ENCODE measurements at places on chromosomes 1 and 21.

GRCh38 chr1:223665592-223666312 is at the start of gene CAPN8:
Gene CAPN8, minus strand, starts transcription at chr1:223665701. Its CDS starts 55 bp downstream, at chr1:223665646.
- DNase-seq = no peak

DNA sequence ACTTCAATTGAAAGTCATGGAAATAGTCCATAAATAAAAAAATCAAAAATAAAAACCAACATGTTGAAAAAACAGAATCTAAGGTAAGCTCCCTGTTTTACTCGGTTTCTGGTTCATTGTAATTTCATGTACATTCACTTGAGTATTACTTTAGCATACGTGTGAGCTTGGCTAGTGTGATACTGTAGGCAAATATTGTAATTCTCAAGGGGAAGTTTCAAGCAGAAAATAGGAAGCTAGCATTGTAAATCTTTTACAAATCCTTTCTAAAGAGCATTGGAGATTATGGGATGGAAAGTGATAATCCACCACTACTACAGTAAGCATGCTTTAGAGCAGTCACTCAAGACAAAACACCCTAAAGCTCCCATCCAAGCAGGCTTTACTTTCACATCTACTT is 3.3 kb upstream of the LPAR3 start:
- DNase-seq = no peak

DNA sequence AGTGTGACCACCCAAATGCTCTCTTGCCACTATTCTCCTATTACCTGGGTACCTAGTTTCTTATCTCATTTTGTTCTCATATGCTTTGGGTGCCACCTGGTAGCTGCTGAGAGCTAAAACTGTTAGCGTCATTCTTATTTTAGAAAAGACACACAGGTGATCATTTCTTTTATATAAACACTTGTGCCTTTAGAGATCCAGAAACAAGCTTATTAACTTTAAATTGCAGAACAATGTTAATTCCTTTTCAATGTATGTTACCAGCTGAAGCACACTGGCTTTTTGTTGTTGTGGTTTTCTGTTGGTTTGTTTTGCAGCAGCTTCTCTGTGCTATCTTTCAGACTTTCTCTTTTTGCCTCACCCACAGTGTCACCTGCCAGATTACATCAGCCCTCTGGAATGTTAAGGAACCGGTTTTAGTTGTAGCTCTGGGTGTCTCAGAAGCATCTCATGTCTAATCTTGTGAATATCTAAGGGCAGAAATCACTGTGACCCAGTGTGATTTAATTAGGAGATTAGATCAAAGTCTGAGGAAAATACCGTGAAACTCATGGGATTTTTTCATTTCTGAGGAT is 43.4 kb upstream of the SLC19A2 start:
- no peak for DNase-seq

DNA sequence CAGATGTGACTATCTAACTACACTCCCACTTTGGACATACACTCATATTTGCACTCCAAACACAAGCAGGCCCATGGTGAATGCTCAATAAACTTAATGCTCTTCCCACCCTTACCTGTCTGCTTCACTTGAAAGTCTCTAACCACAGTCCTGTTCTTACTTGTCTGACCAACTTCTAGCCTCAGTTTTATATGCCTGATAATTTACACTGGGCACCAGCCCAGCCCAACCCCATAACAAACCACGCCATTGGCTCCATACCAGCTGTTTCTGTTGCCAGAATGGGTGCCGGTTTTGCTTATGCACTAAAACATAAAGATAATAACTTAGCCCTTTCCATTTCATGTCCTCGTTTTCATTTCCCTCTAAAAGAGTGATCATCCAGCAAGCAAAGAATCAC is 395.4 kb downstream of the NTNG1 start:
- no peak for DNase-seq

GRCh38 chr1:184890539-184890973 is 83.8 kb downstream of the NIBAN1 start:
- DNase-seq = peak; percentile 28

DNA sequence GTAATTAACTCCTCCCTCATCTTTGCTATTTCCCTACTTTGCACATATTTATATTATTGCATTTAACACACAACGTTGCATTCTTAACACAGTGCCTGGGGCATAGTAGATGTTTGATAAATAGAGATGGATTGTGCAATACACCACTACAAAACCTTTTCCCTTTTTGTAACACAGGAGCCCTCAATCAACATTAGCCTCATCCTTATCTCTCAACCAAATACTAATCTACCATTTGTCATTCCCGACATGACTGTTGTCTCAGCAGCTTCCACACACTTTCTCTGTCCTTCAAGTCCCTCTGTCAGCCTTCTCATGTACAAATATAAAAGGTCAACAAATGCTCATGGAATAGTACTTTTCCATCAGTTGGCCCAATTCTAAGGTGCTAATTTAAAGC is 78.9 kb upstream of the KCNK2 start:
- DNase-seq = no peak

DNA sequence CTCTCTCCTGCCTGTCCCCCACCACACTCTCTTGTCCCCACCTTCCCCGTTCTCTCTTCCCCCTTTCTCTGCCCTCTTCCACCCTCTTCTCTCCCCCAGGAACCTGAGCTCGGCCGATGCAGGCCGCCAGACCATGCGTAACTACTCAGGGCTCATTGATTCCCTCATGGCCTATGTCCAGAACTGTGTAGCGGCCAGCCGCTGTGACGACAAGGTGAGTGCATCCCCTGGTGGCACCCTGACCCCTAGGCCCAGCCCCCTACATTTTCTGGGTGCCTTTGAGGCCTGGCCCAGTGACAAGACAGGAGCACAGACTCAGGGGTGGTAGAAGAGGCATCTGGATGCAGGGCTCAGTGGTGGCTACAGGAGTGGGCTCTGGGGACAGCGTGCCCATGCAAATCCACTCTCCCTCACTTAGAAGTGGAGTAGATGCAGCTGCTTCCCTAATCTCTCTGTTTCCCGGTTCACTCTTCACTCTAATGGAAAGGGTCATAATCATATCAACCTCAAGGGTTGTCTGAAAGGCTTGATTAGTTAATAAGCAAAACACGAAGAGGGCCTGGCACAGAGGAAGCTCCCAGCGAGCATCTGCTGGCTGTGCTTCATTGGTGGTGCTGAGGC is 37.0 kb downstream of the PKP1 start:
- no peak for DNase-seq

DNA sequence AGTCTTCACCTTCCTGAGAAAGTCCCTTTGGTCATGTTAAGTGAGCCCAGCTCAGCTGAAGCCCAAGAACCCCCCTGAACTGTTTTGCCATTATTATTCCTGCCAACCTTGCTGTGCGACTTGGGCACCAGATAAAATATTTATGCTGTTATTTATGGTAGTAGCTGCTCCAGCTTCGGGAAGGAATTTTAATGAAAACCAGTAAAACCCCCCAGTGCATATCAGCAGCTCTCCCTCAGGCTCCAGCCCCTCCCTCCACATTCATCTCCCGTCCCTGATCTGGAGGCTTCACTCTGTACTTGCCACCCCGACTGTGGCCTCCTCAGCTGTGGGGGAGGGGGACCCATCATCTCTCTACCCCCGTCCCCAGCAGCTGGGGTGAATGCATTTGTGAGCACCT is 12.7 kb downstream of the TTC22 start:
- no peak for DNase-seq

- no peak for DNase-seq
Measured at GRCh38 chr1:101196668-101197067, 40.2 kb upstream of the S1PR1 start.

GRCh38 chr21:26810266-26810665 is 34.9 kb downstream of the ADAMTS1 start:
- DNase-seq = peak; percentile 87

DNA sequence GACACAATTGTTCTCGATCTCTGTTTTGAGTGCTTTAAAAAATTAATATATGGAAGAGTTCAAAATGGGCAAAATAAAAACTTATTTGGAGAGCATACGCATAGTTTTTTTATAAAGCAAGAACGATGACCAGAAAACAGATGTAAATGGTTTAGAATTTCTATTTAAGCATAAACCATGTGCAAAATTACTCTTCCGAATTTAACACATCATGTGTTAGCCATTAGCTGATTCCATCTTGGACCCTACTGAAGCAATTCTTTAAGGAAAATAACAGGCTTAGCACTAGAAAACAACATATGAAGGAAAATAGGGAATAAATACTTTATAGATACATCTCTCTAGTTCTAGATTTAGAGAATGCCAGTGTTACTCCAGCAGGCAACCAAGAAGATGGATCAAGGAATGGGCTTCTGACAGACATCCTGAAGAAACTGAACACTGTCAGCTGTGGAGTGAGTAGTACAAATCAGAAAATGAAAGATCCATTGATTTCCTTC is 26.7 kb downstream of the CDC7 start:
- no peak for DNase-seq

GRCh38 chr1:240610636-240611035 is 1.3 kb downstream of the GREM2 start:
- no peak for DNase-seq

DNA sequence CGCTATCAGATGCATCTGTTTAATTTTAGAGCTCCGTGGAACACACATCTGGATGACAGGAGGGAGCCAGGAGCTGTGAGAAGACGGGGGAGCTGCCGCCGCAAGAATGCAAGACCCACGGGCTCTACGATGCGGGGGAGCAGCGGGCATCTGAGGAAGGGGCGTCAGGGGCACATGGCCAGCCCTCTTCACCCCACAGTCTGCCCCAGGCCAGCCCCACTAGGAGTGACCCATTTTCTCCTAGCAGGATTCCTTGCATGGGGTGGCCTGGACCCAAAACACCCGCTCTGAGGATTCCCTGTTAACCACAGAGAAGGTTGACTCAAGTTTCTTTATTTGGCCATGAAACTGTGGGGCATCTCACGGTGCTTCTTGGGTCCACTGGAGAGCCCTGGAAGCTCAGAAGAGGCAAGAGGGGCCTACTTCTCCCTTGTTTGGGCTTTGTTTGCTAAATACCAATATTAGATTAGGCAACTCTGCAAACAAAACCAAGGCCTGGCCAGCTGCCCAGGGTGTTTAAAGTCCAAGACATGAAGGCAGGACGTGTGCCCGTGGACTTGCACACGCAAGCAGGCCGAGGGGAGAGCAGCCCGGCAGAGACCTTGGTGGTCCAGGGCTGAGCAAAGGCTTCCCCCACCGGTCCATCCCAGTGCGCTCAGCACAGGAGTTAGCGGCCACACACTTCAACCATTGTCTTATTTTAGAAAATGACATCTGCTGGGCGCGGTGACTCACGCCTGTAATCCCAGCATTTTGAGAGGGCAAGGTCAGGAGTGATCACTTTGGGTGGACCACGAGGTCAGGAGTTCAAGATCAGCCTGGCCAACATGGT is 89.8 kb downstream of the DHRS3 start:
- DNase-seq = peak; percentile 45

GRCh38 chr1:179217943-179218507 is 11.5 kb downstream of the ABL2 start:
- DNase-seq = peak; percentile 55

- DNase-seq = no peak
Measured at GRCh38 chr1:224691148-224691925, 75.2 kb downstream of the CNIH3 start.

GRCh38 chr1:89615676-89616598 is 17.0 kb upstream of the LRRC8C start:
- DNase-seq = no peak

- DNase-seq = no peak
Measured at GRCh38 chr1:227892489-227893299, 55.0 kb downstream of the WNT9A start.

DNA sequence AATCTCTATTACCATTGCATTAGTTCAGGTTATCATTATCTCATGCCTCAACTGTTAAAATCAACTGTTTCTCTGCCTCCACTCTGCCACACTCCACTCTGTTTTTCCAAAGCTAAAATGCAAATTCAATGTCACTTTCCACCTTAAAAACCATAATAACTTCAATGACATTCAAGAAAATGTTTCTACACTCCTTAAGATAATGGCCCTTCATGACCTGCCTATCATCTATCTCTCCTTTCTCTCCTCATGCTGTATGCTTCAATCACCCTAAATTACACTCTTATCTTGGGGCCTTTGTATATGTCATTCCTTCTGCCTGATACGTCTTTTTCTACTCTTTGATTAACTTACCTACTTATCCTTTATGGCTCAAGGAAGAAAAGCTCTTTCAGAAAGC is 296.0 kb downstream of the LRRC7 start:
- no peak for DNase-seq

DNA sequence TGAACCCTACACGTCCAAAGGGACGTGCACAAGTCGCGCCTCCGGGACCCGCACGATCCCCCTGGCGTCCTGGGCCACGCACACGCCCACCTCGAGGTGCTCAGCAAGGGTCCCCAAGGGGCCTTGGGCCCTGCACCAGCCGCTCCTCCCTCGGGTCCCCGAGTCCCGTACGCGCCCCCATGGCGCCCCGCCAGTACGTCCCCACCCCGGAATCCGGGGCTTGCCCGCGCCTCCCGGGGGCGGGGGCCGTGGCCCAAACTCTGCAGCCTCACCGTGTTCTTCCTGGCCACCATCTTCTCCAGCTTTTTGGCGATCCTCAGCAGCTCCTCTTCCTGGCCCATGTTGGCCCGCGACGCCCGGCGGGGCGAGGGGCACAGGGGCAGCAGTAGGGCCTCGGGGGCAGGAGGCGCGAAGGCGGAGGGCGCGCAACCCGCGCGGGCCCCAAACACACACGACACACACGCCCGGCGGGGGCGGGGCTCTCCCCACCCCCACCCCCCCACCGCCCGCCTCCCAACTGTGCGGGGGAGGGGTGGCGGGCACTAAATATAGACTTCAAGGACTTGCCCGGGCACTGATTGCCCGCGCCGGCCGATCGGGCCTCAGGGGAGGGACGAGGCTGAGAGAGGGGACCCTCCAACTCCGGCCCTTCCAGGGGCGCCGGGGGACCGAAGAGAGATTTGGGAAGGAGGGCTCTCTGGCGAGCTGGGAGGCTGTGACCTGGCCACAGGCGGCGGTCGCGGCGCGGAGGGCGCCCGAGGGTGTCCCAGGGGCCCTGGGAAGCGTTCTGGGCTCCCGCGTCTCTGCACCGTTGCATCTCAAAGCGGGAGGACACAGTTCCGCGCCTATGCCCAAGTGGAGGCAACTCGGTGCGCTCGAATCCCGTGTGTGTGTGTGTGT is at the start of gene TCEA3:
TCEA3 (minus strand) TSS at position 456 of the 900 bp plus-strand sequence; CDS start at position 341, 115 bp downstream.
- no peak for DNase-seq

- DNase-seq = no peak
Measured at GRCh38 chr1:199981584-199981983, 45.9 kb upstream of the NR5A2 start.

DNA sequence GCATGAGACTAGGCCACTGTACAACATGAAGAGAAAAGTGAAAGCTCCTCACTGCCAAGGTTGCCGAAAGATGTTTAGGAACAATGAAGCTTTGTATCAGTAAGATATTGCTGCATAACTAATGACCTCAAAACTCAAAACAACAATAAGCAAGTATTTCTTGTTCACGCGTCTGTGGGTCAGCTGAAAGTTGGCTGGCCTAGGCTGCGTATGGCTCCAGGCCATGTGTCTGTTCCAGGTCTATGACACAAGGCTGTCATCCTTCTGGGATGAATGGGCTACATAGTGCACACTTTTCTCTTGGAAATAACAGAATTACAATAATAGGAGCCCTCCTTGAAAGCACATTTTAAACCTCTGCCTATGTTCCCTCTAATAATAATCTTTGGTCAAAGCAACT is 515.9 kb downstream of the PLPP3 start:
- DNase-seq = no peak

GRCh38 chr1:228739826-228740225 is 4.5 kb downstream of the RHOU start:
- no peak for DNase-seq
